Metanephros (tissue), 2 donors: ENCODE measurements at places on chromosomes 3 and 15. TPM values are rescaled to one million over a fixed set of nuclear protein-coding genes. Genes with fewer than 3 reads are reported as not detected.

The PRTG gene
- total RNA-seq, result 26.0 TPM

The PLA2G4D gene
- total RNA-seq, result not detected

The ZBED2 gene
- total RNA-seq, result not detected

The CIAO2A gene
- total RNA-seq, result 51.5 TPM

The DISP2 gene
- 1.4 TPM for total RNA-seq

The C3orf62 gene
- 5.2 TPM for total RNA-seq

The SCAANT1 gene
- not detected for total RNA-seq

The LDHAL6B gene
- not detected for total RNA-seq

The LAMB2 gene
- total RNA-seq, result 537 TPM

The TCAIM gene
- total RNA-seq, result 35.4 TPM

The TMEM207 gene
- 12.2 TPM for total RNA-seq

The TBC1D2B gene
- 39.1 TPM for total RNA-seq

The IMPG2 gene
- 0.70 TPM for total RNA-seq

The PIF1 gene
- total RNA-seq, result 9.1 TPM

The EID1 gene
- 138 TPM for total RNA-seq

The IGDCC3 gene
- 4.1 TPM for total RNA-seq

The GCSAM gene
- 0.99 TPM for total RNA-seq

The NSUN3 gene
- total RNA-seq, result 24.4 TPM

The DPPA2 gene
- 0.41 TPM for total RNA-seq

The PFN2 gene
- total RNA-seq, result 198 TPM

The CDCP1 gene
- total RNA-seq, result 1.2 TPM

The LARP6 gene
- 7.1 TPM for total RNA-seq

The GPR149 gene
- total RNA-seq, result not detected

The CCDC54 gene
- total RNA-seq, result not detected

The UNC13C gene
- total RNA-seq, result 21.1 TPM

The TOP2B gene
- total RNA-seq, result 144 TPM

The FETUB gene
- total RNA-seq, result not detected

The CCR9 gene
- 0.18 TPM for total RNA-seq

The PATL2 gene
- 1.2 TPM for total RNA-seq

The PTX3 gene
- total RNA-seq, result 5.1 TPM

The AGTR1 gene
- 22.0 TPM for total RNA-seq

The ZNF35 gene
- total RNA-seq, result 9.9 TPM

The CCR3 gene
- total RNA-seq, result 0.47 TPM

The WDR72 gene
- total RNA-seq, result 48.2 TPM

The NOX5 gene
- total RNA-seq, result 0.23 TPM

The PP2D1 gene
- not detected for total RNA-seq

The STAC gene
- total RNA-seq, result 14.2 TPM

The SCAMP5 gene
- total RNA-seq, result 14.1 TPM

The CPLX3 gene
- total RNA-seq, result not detected

The ZNF592 gene
- 20.6 TPM for total RNA-seq

The KLHL40 gene
- 38.8 TPM for total RNA-seq

The BNIP2 gene
- total RNA-seq, result 48.9 TPM

The CPN2 gene
- 0.12 TPM for total RNA-seq
